ENCODE measurements at places on chromosomes 6 and 20.
A peak's percentile ranks its signal among the peaks of the same experiment; 100 is the strongest.

- no peak for DNase-seq
These were observed 257.7 kb upstream of the CDYL start for GRCh38 chr6:4518506-4518905.

- DNase-seq: no peak
These were observed 410.5 kb upstream of the RNF217 start for GRCh38 chr6:124551711-124552233.

- no peak for DNase-seq
These were observed 258.1 kb downstream of the ZNF217 start for GRCh38 chr20:53335555-53335954.

DNA sequence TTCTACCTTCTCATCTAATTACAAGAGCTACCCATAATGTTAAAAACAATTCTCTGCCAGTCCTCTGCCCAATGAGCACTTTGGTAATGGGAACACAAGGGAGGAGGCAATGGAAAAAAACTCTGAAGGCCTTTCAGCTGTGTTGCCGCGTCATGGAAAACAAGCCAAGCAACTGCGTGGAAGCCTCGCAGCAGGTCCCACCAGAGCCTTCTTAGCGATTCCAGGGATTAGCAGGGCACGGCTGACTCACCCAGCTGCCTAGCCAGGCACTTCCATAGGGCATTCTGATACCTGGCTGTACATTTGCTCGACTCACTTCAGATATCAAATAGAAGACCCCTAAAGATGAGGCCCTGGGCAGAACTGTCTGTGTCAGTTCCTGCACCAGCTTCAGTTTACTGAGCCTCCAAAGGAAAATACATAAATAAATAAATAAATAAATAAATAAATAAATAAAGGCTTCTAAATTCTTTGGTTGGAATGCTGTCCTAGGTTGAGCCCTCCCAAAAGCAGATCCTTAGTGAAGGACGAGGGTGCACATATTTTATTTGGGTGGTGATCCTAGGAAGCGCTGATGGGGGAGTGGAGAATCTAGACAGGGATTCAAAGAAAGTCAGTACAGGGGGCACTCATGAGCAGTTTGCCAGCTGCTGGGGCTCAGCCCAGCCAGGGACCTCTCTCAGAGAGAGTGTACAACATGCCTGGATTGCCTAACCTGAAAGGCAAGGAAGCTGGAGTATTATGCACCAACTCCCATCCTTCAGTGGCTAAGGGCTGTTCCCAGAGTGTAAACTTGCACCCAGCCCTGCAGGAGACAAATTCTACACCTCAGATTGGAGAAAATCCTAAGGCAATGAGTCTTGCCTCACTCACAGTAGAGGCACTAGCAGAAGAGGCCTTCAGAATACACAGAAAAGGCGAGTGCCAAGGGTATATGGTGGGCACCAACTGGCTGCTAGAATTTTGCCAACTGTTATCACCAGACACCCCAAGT is 18.2 kb downstream of the SNAP25 start:
- DNase-seq: no peak

GRCh38 chr20:16472045-16472872 is 101.0 kb downstream of the KIF16B start:
- no peak for DNase-seq

DNA sequence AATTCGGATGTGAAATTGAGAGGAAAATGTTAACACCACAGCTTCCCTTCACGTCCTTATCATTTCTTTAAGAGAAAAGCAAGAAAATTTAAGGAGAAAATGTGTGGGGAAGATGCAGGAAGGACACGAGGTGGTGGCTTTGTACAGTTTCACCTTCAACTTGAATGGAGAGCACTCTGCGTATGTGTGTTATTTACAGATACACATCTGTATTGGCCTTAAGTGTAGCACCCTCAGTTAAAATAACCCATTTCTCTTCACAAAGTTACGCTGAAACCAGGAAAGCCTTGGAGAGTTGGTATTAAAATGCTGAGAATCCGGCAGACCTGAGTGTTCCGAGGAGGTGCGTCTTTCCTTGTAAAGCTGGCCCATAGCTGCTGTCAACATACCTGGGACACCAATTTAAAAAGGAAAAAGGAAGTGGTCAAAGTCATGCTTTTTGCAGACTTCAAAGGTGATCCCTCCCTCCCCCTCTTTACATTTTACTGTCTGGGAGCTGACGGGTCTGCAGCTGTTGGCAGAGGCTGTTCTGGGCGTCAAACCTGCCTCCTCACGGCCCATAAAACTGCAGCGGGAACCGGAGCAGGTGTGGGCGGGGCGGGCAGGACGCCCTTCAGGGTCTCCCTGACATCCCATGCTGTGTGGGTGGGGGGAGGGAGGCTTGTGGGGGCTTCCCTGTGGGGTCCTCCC is 61.3 kb upstream of the TBXT start:
- DNase-seq: no peak

DNA sequence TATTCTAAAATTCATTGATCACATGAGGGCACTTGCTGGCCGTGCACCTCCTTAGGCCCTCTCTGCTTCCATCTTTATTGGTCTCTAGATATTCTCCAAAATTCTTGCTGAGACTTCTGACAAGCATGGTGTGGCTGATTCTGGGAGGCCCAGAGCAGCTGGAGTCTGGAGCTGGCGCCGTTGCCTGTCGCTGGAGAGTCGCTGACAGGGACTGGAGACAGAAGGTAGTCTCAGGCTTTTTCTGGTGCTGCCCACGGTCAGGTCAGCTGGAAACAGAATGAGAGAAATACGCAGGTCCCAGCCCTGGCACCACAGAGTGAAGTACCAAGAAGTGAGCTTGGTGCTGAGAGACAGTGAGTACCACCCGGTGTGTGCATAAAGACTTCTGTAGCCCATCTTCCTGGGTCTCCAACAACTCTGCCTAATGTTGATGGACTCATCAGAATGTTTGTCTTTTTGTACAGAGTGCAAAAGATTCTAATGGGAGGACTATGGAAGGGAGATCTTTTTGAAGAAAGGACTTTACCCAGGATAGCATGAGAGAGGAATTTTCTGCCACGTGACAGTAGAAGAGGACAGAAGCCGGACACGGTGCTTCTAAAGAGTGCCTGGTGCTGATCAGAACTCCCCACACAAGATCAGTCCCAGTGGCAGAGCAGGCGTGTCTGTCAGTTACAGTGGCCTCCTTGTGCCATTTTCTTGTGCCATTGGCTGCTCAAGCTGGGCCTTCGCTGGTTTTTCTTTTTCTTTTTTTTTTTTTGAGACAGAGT is 1.8 kb upstream of the ALDH8A1 start:
- no peak for DNase-seq

- no peak for DNase-seq
These were observed 198.6 kb downstream of the DTNBP1 start for GRCh38 chr6:15464211-15464725.

DNA sequence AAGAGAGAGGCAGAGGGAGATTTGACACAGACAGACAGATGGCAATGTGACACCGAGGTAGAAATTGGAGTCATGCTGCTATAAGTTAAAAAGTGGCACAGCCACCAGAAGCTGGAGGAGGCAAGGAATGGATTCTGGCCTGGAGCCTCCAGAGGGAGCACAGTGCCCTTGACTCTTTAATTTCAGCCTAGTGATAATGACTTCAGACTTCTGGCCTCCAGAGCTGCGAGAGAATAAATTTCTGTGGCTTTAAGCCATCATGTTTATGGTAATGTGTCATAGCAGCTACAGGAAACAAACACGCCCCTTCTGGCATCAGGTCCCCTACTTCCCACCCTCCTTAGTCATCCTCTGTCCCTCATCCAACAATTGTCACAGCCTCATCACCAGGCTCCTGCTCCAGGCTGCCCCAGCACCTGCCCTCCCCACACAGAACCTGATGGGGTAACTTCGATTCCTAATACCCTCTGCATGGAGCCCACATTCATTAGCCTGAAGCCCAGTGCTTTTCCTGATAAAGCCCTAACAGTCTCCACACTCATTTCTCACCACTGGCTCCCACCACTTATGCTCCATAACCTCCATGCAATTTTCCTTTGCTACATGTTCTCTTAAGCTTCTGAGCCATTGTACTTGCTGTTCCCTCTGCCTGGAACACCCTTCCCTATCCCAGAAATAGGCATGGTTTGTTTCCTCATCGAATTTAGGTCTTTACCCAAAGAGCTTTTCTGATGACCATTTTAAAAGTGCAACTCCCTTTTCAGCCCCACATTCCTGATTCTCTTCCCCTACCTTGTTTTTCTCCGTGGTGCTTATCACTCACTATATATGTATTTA is 69.7 kb upstream of the TOX2 start:
- no peak for DNase-seq

- DNase-seq: peak; percentile 9
These were observed at the start of gene ZC3H12D for GRCh38 chr6:149484733-149485700. Gene ZC3H12D (minus strand): TSS chr6:149485014. CDS start chr6:149474543, 10,471 bp downstream.

DNA sequence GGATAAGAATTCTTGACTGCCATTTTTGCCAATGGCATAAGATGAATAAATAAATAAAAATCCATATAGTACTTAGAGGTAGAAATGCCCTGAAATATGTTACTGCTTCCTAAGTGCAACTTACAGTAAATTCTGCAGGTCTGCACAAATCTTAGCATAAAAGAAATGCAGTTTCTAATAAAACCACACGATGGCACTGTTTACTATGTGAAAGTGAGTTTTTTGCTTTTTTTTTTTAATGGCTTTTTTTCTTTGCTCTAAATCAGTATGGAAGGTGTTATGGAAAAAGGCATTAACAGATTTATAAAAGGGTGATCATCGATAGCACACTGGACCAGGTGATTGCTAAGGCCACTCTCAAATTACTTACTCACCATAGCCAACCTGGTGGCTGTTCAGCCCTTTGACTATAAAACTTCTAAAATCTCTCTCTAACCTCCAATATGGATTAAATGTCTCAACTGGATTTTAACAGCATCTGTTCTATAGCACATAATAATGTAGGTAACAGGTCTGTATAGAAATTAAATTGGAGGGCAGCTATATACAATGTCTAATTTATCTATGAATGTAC is 45.8 kb downstream of the AHI1 start:
- DNase-seq: peak; percentile 1

GRCh38 chr6:135328136-135328535 is 147.0 kb downstream of the MYB start:
- no peak for DNase-seq
